Thoracic aorta endothelial cell (primary cell): ENCODE measurements at places on chromosomes 16 and 17. TPM values are rescaled to one million over a fixed set of nuclear protein-coding genes. Genes with fewer than 3 reads are reported as not detected.

Gene NME3
- total RNA-seq, result 26.1 and 27.0 TPM in 2 replicates

Gene NHERF1
- total RNA-seq, result 17.8 and 30.4 TPM in 2 replicates

Gene ITGAL
- not detected in 2 replicates for total RNA-seq

Gene NEUROD2
- total RNA-seq, result not detected in 2 replicates

Gene CLEC10A
- not detected in 2 replicates for total RNA-seq

Gene RAB11FIP4
- 0.13 and 0.29 TPM in 2 replicates for total RNA-seq

Gene ZNF75A
- total RNA-seq, result 28.8 and 32.0 TPM in 2 replicates

Gene RAB37
- total RNA-seq, result 0.13 and 0.43 TPM in 2 replicates

Gene SCGB1C2
- total RNA-seq, result not detected in 2 replicates

Gene EPOP
- 3.7 and 5.8 TPM in 2 replicates for total RNA-seq

Gene TNS4
- total RNA-seq, result not detected in 2 replicates

Gene FNDC8
- not detected in 2 replicates for total RNA-seq

Gene HOXB6
- 2.5 and 34.7 TPM in 2 replicates for total RNA-seq

Gene G6PC1
- not detected in 2 replicates for total RNA-seq

Gene GLTPD2
- not detected in 2 replicates for total RNA-seq

Gene TNFRSF17
- total RNA-seq, result not detected in 2 replicates

Gene EPX
- not detected in 2 replicates for total RNA-seq

Gene GAST
- not detected in 2 replicates for total RNA-seq

Gene ANKRD11
- 105 and 128 TPM in 2 replicates for total RNA-seq

Gene SMPD3
- not detected in 2 replicates for total RNA-seq
